Cardiac muscle cell (in vitro differentiated cells and primary cell): ENCODE measurements at places on chromosomes 12 and 14. TPM values are rescaled to one million over a fixed set of nuclear protein-coding genes. Genes with fewer than 3 reads are reported as not detected.

The RNASE7 gene
- polyA plus RNA-seq, result not detected in 2 replicates

The LRP6 gene
- 18.1 and 22.0 TPM in 2 replicates for polyA plus RNA-seq

The BRF1 gene
- 22.2 and 26.6 TPM in 2 replicates for polyA plus RNA-seq

The SERPINA12 gene
- not detected in 2 replicates for polyA plus RNA-seq

The SLC17A8 gene
- polyA plus RNA-seq, result not detected in 2 replicates

The GPRC5D gene
- 0.35 TPM in 1 of 2 replicates, not detected in the other for polyA plus RNA-seq

The DPF3 gene
- polyA plus RNA-seq, result 25.9 and 32.9 TPM in 2 replicates

The STYK1 gene
- 0.65 and 2.3 TPM in 2 replicates for polyA plus RNA-seq

The CLEC4E gene
- not detected in 2 replicates for polyA plus RNA-seq

The MIP gene
- polyA plus RNA-seq, result 0.29 and 1.4 TPM in 2 replicates

The EP400 gene
- polyA plus RNA-seq, result 14.6 and 15.8 TPM in 2 replicates

The VWF gene
- not detected in 2 replicates for polyA plus RNA-seq

The NAV3 gene
- polyA plus RNA-seq, result 1.2 and 2.9 TPM in 2 replicates

The SMCO2 gene
- not detected in 2 replicates for polyA plus RNA-seq

The INHBE gene
- 0.23 TPM in 1 of 2 replicates, not detected in the other for polyA plus RNA-seq

The ACOT6 gene
- 0.59 TPM in 1 of 2 replicates, not detected in the other for polyA plus RNA-seq

The CLEC1B gene
- polyA plus RNA-seq, result not detected in 2 replicates

The KLHL42 gene
- polyA plus RNA-seq, result 25.7 and 26.5 TPM in 2 replicates

The TMEM179 gene
- polyA plus RNA-seq, result 4.7 and 8.6 TPM in 2 replicates

The OR6C68 gene
- polyA plus RNA-seq, result not detected in 2 replicates

The CLEC14A gene
- 0.49 TPM in 1 of 2 replicates, not detected in the other for polyA plus RNA-seq

The SERPINA3 gene
- polyA plus RNA-seq, result 0.31 TPM in 1 of 2 replicates, not detected in the other

The LALBA gene
- polyA plus RNA-seq, result not detected in 2 replicates

The KRT7 gene
- 0.50 TPM in 1 of 2 replicates, not detected in the other for polyA plus RNA-seq

The SLCO1B1 gene
- polyA plus RNA-seq, result not detected in 2 replicates

The ABCC9 gene
- 0.22 and 0.49 TPM in 2 replicates for polyA plus RNA-seq

The OR8S1 gene
- not detected in 2 replicates for polyA plus RNA-seq

The PPP1R1A gene
- 196 and 266 TPM in 2 replicates for polyA plus RNA-seq

The LARP4 gene
- polyA plus RNA-seq, result 28.3 and 36.8 TPM in 2 replicates

The RIMBP2 gene
- polyA plus RNA-seq, result 2.6 and 8.3 TPM in 2 replicates

The SLC8A3 gene
- polyA plus RNA-seq, result 1.0 TPM in 1 of 2 replicates, not detected in the other

The KRT8 gene
- 728 and 1,480 TPM in 2 replicates for polyA plus RNA-seq

The FITM1 gene
- polyA plus RNA-seq, result 181 and 209 TPM in 2 replicates

The FAR2 gene
- polyA plus RNA-seq, result 0.38 and 2.1 TPM in 2 replicates

The CDC42BPB gene
- 18.9 and 21.7 TPM in 2 replicates for polyA plus RNA-seq

The PIGH gene
- 14.3 and 31.3 TPM in 2 replicates for polyA plus RNA-seq

The SERPINA9 gene
- not detected in 2 replicates for polyA plus RNA-seq

The HVCN1 gene
- 3.8 and 6.1 TPM in 2 replicates for polyA plus RNA-seq

The USP44 gene
- 1.2 and 2.1 TPM in 2 replicates for polyA plus RNA-seq

The RD3L gene
- 0.46 and 0.49 TPM in 2 replicates for polyA plus RNA-seq

The ETNK1 gene
- polyA plus RNA-seq, result 19.7 and 28.5 TPM in 2 replicates

The CD9 gene
- polyA plus RNA-seq, result 14.7 and 37.9 TPM in 2 replicates

The TAC3 gene
- 5.7 and 9.9 TPM in 2 replicates for polyA plus RNA-seq

The LAG3 gene
- 0.34 TPM in 1 of 2 replicates, not detected in the other for polyA plus RNA-seq

The RILPL1 gene
- polyA plus RNA-seq, result 68.4 and 69.3 TPM in 2 replicates

The OTOGL gene
- polyA plus RNA-seq, result 6.4 and 9.4 TPM in 2 replicates
